Activated CD4-positive, alpha-beta memory T cell treated with anti-CD3 and anti-CD28 coated beads for 36 hours (primary cell): ENCODE measurements at places on chromosomes 12 and 14. TPM values are rescaled to one million over a fixed set of nuclear protein-coding genes. Genes with fewer than 3 reads are reported as not detected.

LUM gene
- not detected for total RNA-seq

SCNN1A gene
- 0.26 TPM for total RNA-seq

FSCB gene
- total RNA-seq: not detected

SSTR1 gene
- not detected for total RNA-seq

REC8 gene
- total RNA-seq: 24.9 TPM

ADAM20 gene
- 0.36 TPM for total RNA-seq

MMP17 gene
- 0.48 TPM for total RNA-seq

- no peaks in the 10 kb centered on the region for H3K36me3 ChIP-seq
- no peak overlapping the region for H3K4me3 ChIP-seq
- no peak overlapping the region for H3K27ac ChIP-seq
- no peak for DNase-seq
These were observed 52.6 kb downstream of the GALNT16 start for GRCh38 chr14:69312608-69313007.

DNA sequence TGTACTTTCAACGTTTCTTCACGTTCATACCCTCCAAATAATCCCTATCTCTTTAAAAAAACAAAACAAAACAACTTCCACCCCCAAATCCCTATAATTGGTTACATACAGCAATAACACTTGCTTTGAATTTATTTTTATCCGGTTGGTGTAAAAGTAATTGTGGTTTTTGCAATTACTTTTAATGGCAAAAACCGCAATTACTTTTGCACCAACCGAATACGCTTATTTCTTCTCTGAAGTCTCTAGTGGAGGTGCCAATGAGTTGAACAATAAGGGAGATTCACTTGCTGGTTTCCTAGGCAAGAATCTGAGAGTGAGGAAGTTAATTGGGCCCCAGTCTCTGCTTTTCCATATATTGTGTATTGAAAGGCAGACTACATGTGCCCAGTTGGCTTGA lies 133.3 kb downstream of the DACT1 start:
- H3K27ac ChIP-seq: no peak overlapping the region
- DNase-seq: no peak
- no peaks in the 10 kb centered on the region for H3K36me3 ChIP-seq
- peaks cover 4% of the 10 kb centered on the region for H3K27me3 ChIP-seq
- no peaks in the 10 kb centered on the region for H3K4me1 ChIP-seq

DNA sequence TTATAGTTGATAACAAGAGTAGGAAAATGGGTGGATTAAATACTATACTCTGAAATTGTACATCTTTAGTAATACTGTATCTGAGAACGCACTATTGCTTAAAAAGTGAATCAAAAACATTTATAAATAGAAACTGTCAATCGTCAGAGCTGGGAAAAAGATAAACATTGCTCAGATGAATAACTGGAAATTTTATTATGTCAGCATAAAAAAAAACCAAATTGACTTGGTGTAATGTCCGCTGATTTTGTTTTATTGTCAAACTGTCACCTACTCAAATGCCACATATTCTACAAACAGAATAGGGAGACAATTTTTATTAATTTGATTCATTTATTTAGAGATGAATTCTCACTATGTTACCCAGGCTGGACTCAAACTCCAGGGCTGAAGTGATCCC lies 109.3 kb upstream of the TMTC1 start:
- H3K36me3 ChIP-seq: no peaks in the 10 kb centered on the region
- H3K4me3 ChIP-seq: no peak overlapping the region
- H3K4me1 ChIP-seq: no peaks in the 10 kb centered on the region
- DNase-seq: no peak
- H3K27me3 ChIP-seq: no peaks in the 10 kb centered on the region

GRCh38 chr12:48917857-48918537 lies 7.3 kb downstream of the FKBP11 start:
- H3K4me3 ChIP-seq: peak overlapping the region; percentile 23
- no peaks in the 10 kb centered on the region for H3K27me3 ChIP-seq
- peaks cover 39% of the 10 kb centered on the region for H3K4me1 ChIP-seq

GRCh38 chr12:82852529-82852928 lies 165.8 kb downstream of the TMTC2 start:
- H3K27me3 ChIP-seq: no peaks in the 10 kb centered on the region
- DNase-seq: no peak
- H3K27ac ChIP-seq: no peak overlapping the region
- no peaks in the 10 kb centered on the region for H3K4me1 ChIP-seq
- H3K36me3 ChIP-seq: peaks cover 6% of the 10 kb centered on the region

DNA sequence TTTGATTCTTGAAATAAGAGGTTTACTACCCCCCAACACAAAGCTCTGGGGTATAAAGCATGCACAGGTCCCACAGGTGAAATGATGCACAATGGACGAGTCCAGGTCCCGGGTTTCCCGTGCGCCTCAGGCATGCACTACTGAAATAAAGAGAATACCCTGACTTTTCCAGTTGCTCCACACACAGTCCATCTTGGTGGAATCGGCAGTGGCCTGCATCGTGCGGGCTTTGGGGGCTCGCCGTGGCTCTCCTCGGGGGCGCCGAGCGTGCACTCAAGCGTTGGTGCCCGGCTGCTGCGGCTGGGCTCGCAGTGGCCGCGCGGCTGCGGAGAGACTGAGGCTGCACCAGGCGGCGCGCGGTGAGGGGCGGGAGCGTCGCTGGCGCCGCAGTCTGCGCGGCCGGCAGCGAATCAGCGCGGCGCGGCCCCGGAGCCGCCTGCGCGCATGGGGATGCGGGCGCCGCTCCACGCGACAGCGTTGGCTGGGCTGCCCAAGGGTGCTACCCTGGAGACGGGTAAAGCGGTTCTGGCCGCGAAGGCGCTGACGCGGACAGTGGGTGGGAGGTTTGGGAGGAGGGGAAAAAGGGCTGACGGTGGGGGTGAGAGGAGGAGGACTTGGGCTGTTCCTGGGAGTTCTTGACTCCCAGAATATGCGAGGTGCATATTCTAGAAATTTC lies 53.8 kb upstream of the CCDC175 start:
- H3K4me3 ChIP-seq: no peak overlapping the region
- H3K27ac ChIP-seq: no peak overlapping the region
- peaks cover 51% of the 10 kb centered on the region for H3K27me3 ChIP-seq
- H3K4me1 ChIP-seq: peaks cover 3% of the 10 kb centered on the region
- DNase-seq: no peak
- H3K36me3 ChIP-seq: no peaks in the 10 kb centered on the region

DNA sequence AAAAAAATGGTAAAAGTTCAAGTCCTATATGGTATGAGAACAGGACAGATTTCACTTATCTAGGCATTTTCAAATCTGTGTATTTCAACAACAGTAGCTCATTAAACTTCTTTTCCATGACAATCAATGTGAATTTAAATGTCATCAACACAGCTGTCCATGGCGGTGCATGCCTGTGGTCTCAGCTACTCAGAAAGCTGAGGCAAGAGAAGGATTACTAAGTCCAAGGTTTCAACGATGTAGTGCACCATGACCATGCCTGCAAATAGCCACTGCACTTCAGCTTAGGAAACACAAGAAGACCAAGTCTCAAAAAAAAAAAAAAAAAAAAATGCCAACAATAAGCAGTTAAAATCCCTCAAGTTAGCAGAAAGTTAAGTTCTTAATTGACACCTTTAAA lies 214.6 kb downstream of the C12orf50 start:
- H3K4me1 ChIP-seq: no peaks in the 10 kb centered on the region
- H3K4me3 ChIP-seq: no peak overlapping the region
- H3K36me3 ChIP-seq: no peaks in the 10 kb centered on the region
- no peak for DNase-seq
- H3K27ac ChIP-seq: no peak overlapping the region

GRCh38 chr12:68568922-68569569 lies 41.7 kb upstream of the RAP1B start:
- H3K4me1 ChIP-seq: peaks cover 24% of the 10 kb centered on the region
- no peak for DNase-seq
- H3K36me3 ChIP-seq: no peaks in the 10 kb centered on the region
- no peak overlapping the region for H3K4me3 ChIP-seq

DNA sequence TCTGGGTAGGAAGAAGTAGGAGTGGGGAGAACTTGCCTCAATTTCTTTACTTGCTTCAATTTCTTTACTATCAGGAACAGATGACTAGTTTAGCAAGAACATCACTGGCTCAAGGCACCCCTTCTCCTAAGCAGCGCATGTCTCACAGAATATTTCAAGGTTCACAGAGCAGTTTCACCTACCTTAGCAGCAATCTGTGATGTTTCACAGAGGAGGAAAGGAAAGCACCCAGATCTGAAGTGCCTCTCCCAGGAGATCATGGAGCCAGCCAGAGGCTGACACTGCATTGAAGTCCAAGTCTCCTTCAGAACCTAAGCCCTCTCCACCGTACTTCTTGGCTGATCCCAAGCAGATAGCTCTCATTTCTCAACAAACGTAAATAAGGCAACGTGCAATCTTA lies 118.7 kb upstream of the PCED1B start:
- H3K27me3 ChIP-seq: peaks cover 4% of the 10 kb centered on the region
- no peaks in the 10 kb centered on the region for H3K4me1 ChIP-seq
- no peak overlapping the region for H3K27ac ChIP-seq
- no peak overlapping the region for H3K4me3 ChIP-seq
- no peak for DNase-seq

DNA sequence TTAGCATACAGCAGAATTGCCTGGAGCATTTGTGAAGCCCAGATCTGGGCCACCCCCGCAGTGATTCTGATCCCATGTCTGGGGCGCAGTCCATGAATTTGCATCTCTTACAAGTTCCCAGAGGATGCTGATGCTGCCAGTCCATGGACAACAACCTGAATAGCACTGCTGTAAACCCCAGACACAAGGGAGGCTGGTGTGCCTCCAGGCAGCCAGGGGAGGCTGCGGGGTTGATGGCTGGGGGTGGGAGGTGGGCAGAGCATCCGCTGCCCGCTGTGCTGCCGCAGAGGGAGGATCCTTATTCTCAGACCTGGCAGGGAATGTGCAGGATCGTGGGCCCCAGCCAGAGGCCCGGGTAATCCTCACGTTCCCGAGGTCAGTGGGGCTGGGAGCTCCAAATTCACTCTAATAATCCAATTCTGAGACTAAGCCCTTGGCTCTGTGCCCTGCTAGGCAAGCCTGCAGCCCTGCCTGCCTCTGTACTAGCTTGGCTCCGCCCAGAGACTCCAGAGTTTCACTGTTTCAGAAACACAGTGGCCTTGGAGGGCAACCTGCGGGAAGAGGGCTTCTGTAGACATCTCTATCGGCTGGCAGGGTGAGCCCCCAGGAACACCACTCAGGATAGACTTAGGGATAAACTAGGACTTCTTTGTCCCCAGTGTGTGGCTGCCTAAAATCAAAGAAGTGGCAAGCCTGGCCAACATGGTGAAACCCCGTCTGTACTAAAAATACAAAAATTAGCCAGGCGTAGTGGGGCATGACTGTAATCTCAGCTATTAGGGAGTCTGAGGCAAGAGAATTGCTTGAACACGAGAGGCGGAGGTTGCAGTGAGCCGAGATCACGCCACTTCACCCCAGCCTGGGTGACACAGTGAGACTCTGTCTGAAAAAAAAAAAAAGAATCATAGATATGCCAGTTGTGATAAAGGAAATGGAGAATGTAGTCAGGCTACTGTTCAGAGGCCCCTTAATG lies 17.8 kb upstream of the MLEC start:
- H3K27me3 ChIP-seq: peaks cover under 1% of the 10 kb centered on the region
- H3K36me3 ChIP-seq: no peaks in the 10 kb centered on the region
- no peak for DNase-seq
- H3K4me3 ChIP-seq: no peak overlapping the region

DNA sequence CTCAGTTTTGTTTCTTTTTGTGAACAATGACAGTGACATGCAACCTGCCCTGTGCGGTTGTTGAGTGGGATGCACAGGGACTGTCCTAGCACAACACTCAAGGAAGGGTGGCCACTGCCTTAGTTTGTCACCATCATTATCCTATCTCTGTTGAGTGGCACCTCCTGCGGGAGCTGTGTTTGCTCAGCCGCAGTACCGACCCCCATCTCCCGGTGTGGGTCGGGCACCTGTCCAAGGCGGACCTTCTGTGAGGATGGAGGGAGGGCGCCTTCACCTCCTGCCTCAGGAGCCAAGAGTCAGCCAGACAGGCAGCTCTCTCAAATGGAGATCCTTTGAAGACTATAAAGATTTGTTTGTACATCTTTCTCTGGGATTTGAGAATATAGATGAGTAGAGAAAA lies 142.1 kb downstream of the TSPAN9 start:
- peaks cover 2% of the 10 kb centered on the region for H3K27me3 ChIP-seq
- no peak for DNase-seq
- no peaks in the 10 kb centered on the region for H3K36me3 ChIP-seq
- H3K4me1 ChIP-seq: no peaks in the 10 kb centered on the region
- H3K27ac ChIP-seq: no peak overlapping the region

DNA sequence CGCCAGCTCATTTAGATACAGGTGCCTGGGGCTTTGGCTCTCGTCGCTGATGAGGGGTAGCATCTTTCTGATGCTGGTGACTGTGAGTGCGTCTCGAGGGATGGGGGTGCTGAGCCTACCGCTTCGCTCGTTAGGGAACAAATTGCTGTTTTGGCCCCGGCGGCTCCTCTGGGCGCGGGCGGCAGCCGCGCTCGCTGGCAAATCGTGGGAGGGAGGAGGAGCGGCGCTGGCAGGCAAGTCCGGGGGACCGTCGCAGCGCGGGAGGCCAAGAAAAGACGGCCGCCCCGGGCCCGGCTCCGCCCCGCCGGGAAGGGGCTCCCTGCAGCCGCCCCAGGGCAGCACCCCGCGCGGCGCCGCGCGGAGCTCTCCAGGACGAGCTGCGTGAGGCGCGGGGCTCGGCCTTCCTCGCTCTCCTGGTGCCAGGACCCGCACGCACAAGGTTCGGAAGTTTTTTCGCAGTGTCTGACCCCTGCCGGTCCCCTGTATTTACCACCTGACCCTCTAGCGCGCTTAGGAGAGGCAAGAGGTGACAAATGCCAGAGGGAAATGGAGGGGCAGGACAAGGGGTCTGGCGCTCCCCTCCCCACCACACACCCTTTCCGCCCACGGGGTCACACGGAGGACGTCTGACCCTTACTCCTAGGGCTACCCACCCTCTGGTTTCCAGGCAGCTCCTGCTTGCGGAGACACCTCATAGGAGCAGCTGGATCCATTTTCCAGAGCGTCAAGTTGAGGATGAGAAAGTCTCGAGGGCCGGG lies 899 bp upstream of the KCNH3 start:
- no peaks in the 10 kb centered on the region for H3K36me3 ChIP-seq
- peak; percentile 48 for DNase-seq
- H3K27ac ChIP-seq: no peak overlapping the region
- H3K4me1 ChIP-seq: peaks cover 6% of the 10 kb centered on the region
- H3K4me3 ChIP-seq: peak overlapping the region; percentile 66
- H3K27me3 ChIP-seq: peaks cover 15% of the 10 kb centered on the region

GRCh38 chr12:118368821-118369220 lies 3.9 kb downstream of the TAOK3 start:
- H3K27ac ChIP-seq: no peak overlapping the region
- no peaks in the 10 kb centered on the region for H3K36me3 ChIP-seq
- peaks cover 18% of the 10 kb centered on the region for H3K4me1 ChIP-seq

GRCh38 chr12:11654338-11654737 lies 4.9 kb downstream of the ETV6 start:
- H3K27me3 ChIP-seq: no peaks in the 10 kb centered on the region
- no peak overlapping the region for H3K27ac ChIP-seq
- peaks cover 67% of the 10 kb centered on the region for H3K4me1 ChIP-seq
- peaks cover 43% of the 10 kb centered on the region for H3K36me3 ChIP-seq
